IMR-90 (cell line): ENCODE measurements at places on chromosomes 4 and X.

DNA sequence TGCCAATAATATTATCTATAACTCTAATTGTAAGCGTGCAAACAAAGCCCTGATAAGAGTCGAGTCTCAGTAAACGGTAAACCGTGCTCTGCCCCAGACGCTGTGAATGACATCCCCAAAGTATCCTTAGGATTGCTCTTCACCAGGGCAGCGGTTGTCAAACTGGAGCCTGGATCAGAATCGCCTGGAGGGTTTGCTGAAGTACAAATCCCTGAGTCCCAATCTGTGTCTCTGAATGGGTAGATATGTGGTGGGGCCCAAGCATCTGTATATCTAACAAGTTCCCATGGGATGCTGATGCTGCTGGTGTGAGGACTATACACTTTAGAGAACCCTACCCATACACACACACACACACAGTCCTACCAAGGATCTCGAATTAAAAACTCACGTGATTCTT is 813 bp upstream of the APBB2 start:
- H3K27me3 ChIP-seq: no peaks in the 10 kb centered on the region
- no peaks in the 10 kb centered on the region for H3K36me3 ChIP-seq
- H3K4me3 ChIP-seq: no peak overlapping the region
- H3K4me1 ChIP-seq: peaks cover 2% of the 10 kb centered on the region; the same call in 1 of the 2 replicates

GRCh38 chrX:73400136-73400748 is 46.6 kb upstream of the CDX4 start:
- peaks cover 4% of the 10 kb centered on the region for H3K27me3 ChIP-seq
- H3K4me1 ChIP-seq: no peaks in the 10 kb centered on the region
- no peak overlapping the region for H3K4me3 ChIP-seq
- H3K27ac ChIP-seq: no peak overlapping the region
- no peaks in the 10 kb centered on the region for H3K36me3 ChIP-seq

DNA sequence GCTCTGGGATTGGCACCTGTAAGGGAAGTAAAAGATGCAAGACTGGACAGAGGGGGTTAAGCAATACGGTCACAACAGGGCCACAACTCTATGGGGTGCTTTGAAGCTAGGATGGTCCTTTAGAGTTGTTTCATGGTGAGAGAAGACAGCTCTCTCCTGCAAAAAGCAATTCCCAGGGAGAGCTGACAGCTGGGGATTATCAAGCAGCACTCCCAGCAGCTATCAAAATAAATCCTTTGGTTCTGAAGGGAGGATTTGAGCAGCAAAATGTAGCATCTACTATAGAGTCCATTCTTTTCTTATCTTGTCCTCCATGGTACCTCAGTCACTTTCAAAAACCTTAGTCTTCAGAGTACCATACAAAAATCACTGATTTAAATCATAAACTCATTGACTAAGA is 35.1 kb upstream of the AP1AR start:
- no peak overlapping the region for H3K27ac ChIP-seq
- no peak overlapping the region for H3K4me3 ChIP-seq
- no peaks in the 10 kb centered on the region; the same call in 1 of the 2 replicates for H3K4me1 ChIP-seq
- H3K36me3 ChIP-seq: no peaks in the 10 kb centered on the region
- no peaks in the 10 kb centered on the region for H3K27me3 ChIP-seq

DNA sequence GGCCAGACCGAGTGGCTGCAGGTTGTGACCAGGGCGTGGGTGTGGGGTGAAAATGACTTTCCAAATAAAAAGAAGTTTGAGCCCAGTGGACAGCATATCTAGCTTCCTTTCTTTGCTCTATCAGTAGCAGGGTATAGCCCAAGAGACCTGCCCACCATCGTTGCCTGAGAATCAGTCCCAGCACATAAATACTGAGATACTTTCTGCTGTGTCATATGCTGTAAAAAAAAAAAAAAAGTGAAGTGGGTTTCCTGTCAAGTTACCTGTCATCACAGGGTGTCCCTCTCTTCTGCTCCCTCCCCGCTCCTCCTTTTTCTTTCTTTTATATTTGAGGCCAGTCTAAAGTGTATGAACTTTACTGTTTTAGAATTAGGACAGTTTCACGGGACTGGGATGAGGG is 330.3 kb upstream of the BOD1L1 start:
- no peak overlapping the region for H3K27ac ChIP-seq
- H3K4me3 ChIP-seq: no peak overlapping the region
- no peaks in the 10 kb centered on the region for H3K4me1 ChIP-seq
- no peaks in the 10 kb centered on the region for H3K27me3 ChIP-seq

- H3K27me3 ChIP-seq: no peaks in the 10 kb centered on the region; the same call in 1 of the 2 replicates
- no peak for DNase-seq
- H3K4me1 ChIP-seq: no peaks in the 10 kb centered on the region
Observed at GRCh38 chr4:81599742-81600380, 128.2 kb upstream of the RASGEF1B start.

- no peak for DNase-seq
- no peak overlapping the region for H3K27ac ChIP-seq
- peaks cover 39% of the 10 kb centered on the region for H3K36me3 ChIP-seq
- no peak overlapping the region for H3K4me3 ChIP-seq
- H3K4me1 ChIP-seq: no peaks in the 10 kb centered on the region
Observed at GRCh38 chr4:145760961-145761929, 81.3 kb downstream of the C4orf51 start.

DNA sequence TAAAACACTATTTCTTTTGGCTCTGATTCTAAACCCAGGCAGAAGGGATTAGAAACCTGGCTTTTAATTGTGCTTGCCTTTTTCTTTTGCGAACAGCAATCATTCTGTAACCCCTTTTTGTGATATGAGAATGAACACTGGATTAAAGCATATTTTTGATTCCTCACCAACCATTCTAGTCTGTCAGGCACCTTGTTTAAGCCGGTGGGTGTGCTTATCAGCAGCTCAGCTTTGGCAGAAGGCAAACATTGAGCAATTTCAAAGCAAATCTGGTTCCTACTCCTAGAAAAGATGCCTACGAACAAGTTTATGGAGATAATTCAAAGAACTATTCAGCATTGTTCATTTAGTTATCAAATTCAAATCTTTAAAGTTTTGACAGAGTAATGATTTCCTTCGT is 265.1 kb upstream of the FAM241A start:
- H3K27ac ChIP-seq: no peak overlapping the region
- H3K27me3 ChIP-seq: no peaks in the 10 kb centered on the region
- H3K4me1 ChIP-seq: no peaks in the 10 kb centered on the region
- no peaks in the 10 kb centered on the region for H3K36me3 ChIP-seq
- H3K4me3 ChIP-seq: no peak overlapping the region

DNA sequence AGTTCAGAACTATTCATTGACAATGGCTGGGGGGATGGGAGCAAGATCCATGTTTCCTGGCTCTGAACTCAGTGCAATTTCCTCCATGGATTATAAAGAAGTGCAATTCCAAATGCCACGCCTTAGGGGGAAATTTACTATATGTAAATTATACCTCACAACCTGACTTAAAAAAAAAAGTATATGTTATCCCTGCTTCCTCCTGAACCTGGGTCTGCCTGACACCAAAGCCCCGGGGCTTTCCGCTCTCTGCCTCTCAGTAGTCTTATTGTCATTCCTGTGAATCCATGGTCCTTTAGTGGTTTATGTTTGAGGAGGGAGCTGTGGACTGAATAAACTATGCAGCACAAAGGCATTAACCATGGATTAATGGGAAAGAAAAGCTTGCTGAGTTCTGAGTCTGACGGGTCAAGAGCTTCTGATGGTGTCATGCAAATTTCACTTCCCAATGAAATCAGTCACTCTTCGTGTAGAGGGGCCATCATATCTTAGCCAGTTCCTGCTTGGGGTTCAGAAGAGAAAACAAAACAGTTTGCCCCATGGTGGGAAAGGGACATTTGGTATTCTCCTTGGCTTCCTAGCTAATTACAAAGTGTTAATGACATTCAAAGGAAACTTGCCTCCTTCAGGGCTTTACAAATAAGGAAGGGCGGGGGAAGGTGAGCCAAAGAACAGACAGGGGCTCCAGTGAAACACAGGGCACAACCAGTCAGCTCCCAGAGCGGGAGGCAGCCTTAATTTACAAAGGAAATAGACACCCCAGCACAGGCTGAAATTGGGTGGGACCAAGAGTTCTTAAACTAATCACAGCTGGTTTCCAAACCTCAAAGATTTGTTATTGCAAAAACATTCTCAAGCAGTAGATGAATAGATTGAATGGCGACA is 14.3 kb downstream of the FAM9C start:
- H3K36me3 ChIP-seq: no peaks in the 10 kb centered on the region
- H3K27me3 ChIP-seq: no peaks in the 10 kb centered on the region
- no peak for DNase-seq
- no peak overlapping the region for H3K4me3 ChIP-seq
- peaks cover 8% of the 10 kb centered on the region for H3K4me1 ChIP-seq

GRCh38 chr4:173371292-173372192 is 788 bp downstream of the SAP30 start:
- peak overlapping the region; percentile 96 for H3K4me3 ChIP-seq
- H3K36me3 ChIP-seq: peaks cover 1% of the 10 kb centered on the region; the same call in 1 of the 2 replicates
- H3K4me1 ChIP-seq: no peaks in the 10 kb centered on the region; the same call in 1 of the 2 replicates
- peak; percentile 69 for DNase-seq

DNA sequence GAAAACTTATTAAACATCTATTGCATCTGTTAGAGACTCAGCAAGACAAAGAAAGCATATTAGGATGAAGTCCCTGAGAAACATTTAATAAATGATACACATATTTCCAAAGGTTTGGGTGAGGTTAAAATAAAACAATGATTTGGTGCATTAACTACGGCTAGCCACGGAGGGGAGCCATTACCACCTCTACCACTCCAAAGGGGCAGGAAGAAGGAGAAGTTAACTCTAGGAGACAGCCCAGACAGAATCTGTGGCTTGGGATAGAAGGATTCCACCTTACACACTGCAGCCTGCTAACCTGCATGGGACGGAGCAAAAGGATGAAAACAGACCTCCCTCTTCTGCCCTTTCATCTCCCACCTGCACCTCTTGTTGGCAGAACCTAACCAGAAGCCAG is 189.1 kb upstream of the C1QTNF7 start:
- no peak overlapping the region for H3K27ac ChIP-seq
- no peaks in the 10 kb centered on the region for H3K27me3 ChIP-seq
- no peak overlapping the region for H3K4me3 ChIP-seq
- peak; percentile 63 for DNase-seq
- H3K36me3 ChIP-seq: no peaks in the 10 kb centered on the region
- H3K4me1 ChIP-seq: peaks cover 15% of the 10 kb centered on the region

- peaks cover 7% of the 10 kb centered on the region for H3K4me1 ChIP-seq
- no peak overlapping the region for H3K27ac ChIP-seq
- no peak for DNase-seq
- no peak overlapping the region for H3K4me3 ChIP-seq
- H3K36me3 ChIP-seq: no peaks in the 10 kb centered on the region
Observed at GRCh38 chrX:41312786-41313185, 21.2 kb upstream of the DDX3X start.

- peak; percentile 57 for DNase-seq
- H3K4me3 ChIP-seq: no peak overlapping the region
- H3K27ac ChIP-seq: no peak overlapping the region
- no peaks in the 10 kb centered on the region for H3K27me3 ChIP-seq
- H3K36me3 ChIP-seq: peaks cover 7% of the 10 kb centered on the region
- H3K4me1 ChIP-seq: no peaks in the 10 kb centered on the region
Observed at GRCh38 chrX:16797358-16797757, 11.1 kb downstream of the TXLNG start.

- H3K4me3 ChIP-seq: no peak overlapping the region
- no peaks in the 10 kb centered on the region for H3K36me3 ChIP-seq
- H3K27ac ChIP-seq: no peak overlapping the region
Observed at GRCh38 chrX:1165535-1166196, 46.8 kb downstream of the CRLF2 start.

DNA sequence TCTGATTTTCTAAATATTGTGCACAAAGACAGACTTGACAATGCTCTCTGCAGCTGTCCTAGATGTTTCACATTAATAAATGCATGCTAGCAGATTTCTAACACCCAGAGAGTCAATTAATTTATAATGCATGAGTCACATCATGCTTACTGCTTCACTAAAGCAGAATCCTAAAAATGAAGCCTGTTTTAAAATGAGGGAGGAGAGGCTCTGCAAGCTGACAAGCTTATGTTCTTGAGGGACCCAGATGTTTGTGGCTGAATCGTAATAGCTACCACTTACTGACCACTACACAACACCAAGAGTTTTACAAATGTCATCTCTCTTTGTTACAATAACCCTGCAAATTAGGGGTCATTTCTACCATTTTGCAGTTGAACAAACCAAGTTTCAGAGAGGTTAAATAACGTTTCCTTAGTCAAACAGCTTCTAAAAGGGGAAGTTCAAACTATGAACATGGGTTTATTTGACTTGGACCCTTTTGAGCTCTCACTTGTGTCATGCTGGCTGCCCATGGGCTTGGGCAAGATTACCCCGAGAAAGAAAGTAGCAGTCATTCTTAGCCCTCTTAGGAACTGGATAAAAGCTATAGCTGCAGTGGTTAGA is 262.7 kb upstream of the ETNPPL start:
- H3K27ac ChIP-seq: no peak overlapping the region
- no peak for DNase-seq
- H3K4me1 ChIP-seq: peaks cover 3% of the 10 kb centered on the region
- no peaks in the 10 kb centered on the region for H3K36me3 ChIP-seq

GRCh38 chrX:28589046-28589445 is 1.8 kb downstream of the IL1RAPL1 start:
- no peak for DNase-seq
- H3K4me3 ChIP-seq: peak overlapping the region; percentile 63
- no peaks in the 10 kb centered on the region for H3K4me1 ChIP-seq
